ENCODE measurements at places on chromosomes 5 and 9.

DNA sequence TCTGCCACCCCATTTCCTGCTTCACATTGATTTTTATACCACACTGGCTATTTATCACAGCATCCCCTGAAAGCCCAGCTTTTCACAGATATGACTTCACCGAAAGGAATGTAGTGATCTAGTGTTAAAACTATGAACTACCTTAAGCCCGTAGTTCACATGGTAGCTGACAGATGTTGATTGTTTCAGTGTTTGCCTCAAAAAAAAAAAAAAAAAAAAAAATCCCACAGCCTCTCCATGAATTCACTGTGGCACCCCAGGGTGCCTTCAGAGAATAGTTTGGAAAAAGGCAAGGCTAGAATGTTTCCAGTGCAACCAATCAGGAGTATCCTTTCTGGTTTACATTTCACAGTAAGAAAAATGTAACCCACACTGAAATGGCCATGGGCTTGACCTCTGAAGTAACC lies 37.1 kb downstream of the GLIS3 start:
- no peak for DNase-seq

DNA sequence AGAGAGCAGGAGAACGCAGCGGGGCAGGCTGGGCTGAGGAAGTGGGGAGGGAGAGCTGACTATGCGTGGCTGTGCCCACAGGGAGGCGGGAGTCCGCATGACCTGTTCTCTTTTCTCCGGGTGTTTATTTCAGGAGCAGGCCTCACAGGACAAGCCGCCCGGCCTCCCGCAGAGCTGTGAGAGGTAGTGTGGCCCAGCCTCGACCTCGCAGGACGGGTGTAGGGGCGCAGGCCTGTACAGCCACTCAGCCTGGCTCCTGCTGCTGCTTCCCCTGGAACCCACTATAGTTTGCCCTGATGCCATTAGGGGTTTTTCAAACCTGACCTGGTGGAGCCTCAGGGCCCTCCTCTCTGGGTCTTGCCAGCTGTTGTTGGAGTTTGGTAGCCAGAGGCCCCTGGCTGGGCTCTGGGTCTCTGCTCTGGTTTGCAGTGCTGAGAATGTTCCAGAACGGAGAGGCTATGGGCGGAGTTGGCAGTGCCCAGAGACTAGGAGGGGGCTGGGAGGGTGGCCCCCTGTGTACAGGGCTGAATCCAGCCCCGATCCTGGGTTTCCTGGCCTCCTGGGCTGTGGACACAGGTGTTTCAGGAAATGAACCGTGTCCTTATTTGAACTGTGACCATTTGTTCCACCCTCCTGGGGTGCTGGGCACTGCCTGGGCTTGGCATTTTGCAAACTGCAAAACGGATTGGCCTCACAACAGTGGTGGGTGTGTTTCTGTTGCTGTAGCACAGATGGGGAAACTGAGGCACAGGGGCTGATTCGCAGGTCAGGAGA lies 78.8 kb downstream of the WNK2 start:
- DNase-seq: no peak

GRCh38 chr9:32565967-32566366 lies 7.0 kb downstream of the NDUFB6 start:
- no peak for DNase-seq

- no peak for DNase-seq
Measured at GRCh38 chr5:28117691-28118090, 1079.3 kb upstream of the CDH9 start.

DNA sequence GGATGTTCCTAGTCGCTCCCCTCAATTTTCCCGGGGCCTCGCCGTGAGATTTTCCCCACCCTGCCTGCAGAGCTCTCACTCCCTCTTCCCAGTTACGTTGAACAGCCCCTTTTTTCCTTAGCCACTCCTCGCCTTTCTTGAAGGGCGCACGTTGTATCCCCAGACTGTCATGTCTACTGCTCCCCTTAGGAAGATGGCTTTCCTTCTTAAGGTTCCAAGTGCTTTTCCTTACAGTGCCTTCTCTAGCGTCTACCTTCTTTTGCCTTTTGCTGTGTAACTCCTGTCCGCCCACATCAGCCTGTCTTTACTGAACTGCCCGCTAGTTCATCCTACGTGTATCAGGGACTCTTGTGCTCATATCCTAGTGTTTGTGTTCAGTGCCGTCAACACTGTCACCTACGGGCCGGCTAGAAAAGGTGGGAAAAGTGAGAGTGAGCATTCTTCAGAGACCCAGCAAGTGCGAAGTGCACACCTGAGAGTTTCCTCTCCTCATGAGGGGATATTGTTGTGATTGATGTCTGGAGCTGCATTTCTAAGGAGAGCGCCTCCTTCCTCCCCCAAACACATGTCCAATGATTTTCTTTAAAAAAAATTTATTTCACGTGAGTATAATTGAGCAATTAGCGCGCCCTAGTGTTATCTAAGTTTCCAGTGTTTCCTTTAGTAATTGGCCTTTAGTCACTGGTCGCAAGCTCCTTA lies 764 bp downstream of the CAMLG start:
- DNase-seq: no peak

DNA sequence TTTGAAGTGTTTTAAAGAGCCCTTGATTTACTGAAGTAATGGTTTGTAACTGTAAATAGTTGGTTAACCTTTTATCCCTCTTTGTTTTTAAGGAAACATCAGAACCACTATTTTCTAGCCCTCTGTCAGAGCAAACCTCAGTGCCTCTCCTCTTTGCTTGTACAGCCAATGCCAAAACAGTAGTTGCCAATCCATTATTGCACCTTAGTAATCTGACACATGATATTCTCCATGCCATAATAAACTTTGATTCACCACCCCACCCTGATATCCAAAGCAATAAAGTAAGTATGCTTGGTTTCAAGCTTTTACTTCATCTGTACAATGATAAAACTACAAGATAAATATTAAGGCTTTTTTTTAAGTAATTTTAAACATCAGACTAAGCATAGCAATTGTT lies 100.8 kb downstream of the DMXL1 start:
- DNase-seq: no peak

DNA sequence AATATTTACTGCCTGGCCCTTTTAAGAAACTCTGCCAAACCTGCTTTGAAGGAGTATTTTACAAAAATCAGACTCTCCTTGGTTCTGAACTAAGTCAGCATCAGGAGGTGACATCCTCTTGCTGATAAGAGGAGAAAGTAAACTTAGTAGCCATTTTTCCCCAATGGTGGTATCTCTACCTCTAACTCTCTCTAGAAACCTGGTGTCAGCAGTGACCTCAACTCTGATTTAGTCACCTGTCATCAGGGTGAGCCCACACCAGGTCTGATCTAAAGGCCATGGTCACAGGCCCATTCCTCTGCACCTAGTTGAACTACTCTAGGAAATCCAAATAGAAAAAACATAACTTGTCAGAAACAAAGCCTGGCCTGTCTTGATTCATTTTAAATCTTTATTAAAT lies 4.2 kb downstream of the CARNMT1 start:
- DNase-seq: no peak

DNA sequence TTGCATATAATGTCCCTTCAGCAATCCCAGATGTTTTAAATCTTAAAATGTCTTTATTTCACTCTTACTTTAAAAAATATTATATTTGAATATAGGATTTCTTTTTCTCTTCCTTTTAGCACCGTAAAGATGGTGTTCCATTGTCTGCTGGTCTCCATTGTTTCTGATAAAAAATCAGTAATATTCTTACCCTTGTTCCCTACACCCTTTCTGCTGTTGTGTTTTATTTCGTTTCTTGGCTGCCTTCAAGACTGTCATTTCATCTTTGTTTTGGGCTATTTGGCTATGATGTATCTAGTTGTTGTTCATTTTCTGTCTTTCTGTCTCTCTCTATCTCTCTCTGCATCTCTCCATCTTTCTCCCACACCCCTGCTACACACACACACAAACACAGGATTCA lies 197.9 kb downstream of the IRX2 start:
- no peak for DNase-seq

GRCh38 chr5:171673328-171673727 lies 112.3 kb upstream of the SMIM23 start:
- no peak for DNase-seq

- no peak for DNase-seq
Measured at GRCh38 chr5:21834863-21835262, 1018.3 kb downstream of the CDH12 start.

GRCh38 chr9:83628540-83628939 lies 5.6 kb downstream of the IDNK start:
- no peak for DNase-seq

- no peak for DNase-seq
Measured at GRCh38 chr5:80705801-80706200, 51.0 kb upstream of the DHFR start.

DNA sequence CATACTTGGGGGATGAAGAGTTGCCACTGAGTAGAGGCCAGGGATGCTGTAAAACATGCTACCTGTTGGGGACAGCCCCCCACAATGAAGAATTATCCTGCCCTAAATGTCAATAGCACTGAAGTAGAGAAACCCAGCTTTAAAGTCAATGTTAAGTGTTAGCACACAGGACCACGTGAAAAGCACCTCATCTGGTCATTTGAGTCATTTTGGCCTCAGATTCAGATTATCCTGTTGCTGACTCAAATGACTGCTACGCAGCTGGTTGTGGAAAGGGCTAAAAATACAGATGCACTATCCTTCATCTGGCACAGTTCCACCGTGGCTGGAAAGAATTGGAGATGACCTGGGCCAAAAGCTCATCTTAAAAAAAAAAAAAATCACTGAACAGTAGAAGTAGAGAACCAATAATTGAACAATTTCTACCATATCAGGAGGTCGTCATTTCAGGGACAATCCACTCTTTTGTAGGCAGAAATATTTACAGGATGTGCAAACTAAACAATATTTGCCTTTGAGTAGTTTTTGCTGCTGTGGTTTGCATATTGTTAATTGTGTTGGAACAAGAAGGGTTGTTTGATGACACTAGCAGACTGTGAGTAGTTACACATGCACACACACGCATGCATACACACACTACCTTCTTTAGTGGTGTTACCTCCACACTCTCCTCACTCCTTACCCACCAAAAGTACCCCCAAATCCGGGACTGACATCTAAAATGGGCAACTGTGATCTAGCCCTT lies 195.3 kb upstream of the KLF9 start:
- DNase-seq: no peak

DNA sequence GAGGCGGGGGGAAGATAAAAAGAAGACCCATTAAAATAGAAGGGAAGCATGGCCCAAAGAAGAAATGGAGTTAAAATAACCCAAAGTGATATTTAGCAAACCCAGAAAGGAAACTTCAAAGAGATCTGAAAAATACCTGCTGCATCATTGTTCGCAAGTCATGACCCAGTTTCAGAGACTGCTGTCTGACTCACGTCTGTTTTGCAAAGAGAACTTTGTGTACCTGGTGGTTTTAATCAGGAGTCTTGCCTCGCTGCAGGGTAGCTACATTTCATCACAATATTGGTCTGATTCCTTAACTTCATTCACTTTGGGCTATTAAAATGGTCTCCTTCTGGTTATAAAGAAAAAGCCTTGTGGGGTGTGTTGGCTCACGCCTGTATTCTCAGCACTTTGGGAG lies 461.1 kb upstream of the DAP start:
- DNase-seq: no peak

DNA sequence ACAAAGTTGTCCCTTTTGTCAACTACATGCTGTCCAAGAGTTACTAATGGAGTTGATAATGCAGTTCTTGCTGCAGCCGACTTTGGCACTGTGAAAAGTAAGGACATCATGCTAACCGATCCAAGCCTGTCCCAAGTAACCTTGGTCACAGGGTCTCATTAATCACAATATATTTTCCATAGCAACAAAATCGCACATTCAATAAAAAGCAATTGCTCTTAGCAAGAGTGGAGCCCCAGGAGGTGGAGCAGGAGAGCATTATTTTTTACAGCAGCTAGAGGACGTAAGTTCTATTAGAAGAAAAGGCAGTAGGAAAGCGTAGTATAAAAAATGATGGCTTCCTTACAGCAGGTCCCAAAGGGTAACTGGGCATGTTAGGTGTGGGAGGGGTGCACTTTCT lies 570.3 kb downstream of the EBF1 start:
- no peak for DNase-seq

- no peak for DNase-seq
Measured at GRCh38 chr9:20464242-20464641, 158.1 kb downstream of the MLLT3 start.

GRCh38 chr5:88679638-88680037 lies 203.3 kb downstream of the MEF2C start:
- peak; percentile 66 for DNase-seq

DNA sequence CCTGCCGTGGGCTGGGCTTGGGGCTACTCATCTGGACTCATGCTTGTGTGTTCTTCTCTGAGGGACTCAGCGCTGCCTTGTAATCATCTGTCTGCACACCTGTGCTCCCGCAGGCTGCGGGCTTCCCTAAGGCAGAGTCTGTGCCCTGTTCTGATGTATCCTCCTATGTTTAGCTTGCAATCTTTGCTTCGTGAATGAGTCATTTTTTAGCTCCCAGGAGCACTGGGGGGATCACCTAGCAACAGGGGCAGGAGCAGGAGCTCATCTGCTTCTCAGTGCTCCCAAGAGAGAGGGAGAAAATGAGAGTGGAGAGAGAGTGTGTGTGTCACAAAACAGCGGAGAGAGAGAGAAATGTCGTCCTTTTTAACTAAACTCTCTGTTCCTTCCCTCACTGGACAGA lies 202.4 kb upstream of the ZNF618 start:
- no peak for DNase-seq

DNA sequence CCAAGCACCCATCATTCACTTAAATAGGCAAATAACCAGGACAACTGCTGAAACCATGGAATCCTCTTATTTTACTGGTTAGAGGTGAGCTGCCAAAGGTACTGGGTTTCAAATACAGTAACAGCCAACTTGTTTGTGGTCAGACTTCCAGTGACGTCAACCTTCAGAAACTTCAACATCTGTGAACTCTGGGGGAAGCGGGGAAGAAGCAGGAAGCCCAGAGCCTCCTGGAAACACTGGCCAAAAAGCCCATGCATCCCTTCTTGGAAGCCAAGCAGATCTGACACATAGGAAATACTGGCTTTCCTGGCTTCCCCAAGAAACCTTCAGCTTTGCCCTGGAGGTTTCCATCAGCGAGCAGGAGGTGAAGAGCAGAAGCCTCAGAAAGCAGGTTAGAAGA lies 4.9 kb upstream of the FRRS1L start:
- no peak for DNase-seq
